ENCODE measurements at places on chromosomes 6 and 20.

DNA sequence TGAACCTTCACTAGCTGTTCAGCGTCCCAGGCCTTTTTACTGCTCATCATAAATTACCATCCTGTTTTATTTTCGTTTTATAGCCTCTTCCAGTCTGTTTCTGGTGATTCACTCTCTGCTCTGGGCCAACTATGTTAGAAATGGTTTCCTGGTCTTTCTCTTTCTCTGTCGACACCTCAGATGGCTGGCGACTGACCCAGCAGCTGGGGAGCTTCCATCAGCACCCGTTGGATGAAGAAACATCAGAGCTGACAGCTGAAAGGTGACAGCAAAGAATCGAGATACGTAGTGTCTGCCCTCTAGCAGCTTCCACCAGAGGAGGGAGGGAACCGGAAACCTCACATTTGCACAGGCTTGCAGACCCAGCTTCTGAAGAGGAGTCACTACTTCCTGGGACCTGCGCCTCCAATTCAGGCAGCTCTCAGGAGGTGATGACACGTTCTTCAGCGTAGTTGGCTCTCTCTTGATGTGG is 82.9 kb upstream of the MLN start:
- DNase-seq, result no peak

DNA sequence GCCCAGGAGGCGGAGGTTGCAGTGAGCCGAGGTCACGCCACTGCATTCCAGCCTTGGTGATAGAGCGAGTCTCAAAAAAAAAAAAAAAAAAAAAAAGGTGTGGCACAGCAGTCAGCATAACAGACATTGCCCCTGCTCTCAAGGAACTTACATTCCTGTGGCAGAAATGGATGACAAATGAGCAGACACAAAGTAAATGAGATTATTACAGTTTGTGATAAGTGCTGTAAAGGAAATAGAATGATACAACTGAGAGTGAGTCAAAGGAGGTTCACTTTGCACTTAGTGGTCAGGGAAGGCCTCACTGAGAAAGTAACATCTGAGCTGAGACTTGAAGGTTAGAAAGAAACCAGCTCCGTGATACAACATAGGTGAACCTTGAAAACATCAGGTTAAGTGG is 36.4 kb downstream of the CEP250 start:
- no peak for DNase-seq

DNA sequence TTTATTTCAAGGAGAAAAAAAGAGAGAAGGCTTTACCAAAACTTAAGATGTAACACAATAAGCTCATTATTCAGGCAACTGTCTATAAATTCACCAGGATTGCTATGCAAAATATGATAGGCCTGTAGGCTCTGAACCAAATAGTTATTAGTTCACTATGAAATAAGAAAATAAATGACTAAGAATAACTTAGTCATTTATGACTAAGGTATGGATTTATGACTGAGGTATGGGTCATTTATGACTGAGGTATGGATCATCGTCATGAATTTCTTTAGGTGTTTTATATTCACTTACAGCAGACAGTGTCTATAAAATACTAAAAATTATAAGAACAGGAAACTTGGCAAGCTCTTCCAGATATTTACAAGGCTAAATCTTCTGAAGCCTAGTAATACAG is 52.1 kb upstream of the SNX9 start:
- DNase-seq, result no peak

GRCh38 chr6:104608101-104608500 is 251.6 kb downstream of the HACE1 start:
- DNase-seq, result no peak

All from frontal cortex (tissue), 4 donors.